ENCODE measurements at places on chromosomes 4 and X.
A peak's percentile ranks its signal among the peaks of the same experiment; 100 is the strongest.

DNA sequence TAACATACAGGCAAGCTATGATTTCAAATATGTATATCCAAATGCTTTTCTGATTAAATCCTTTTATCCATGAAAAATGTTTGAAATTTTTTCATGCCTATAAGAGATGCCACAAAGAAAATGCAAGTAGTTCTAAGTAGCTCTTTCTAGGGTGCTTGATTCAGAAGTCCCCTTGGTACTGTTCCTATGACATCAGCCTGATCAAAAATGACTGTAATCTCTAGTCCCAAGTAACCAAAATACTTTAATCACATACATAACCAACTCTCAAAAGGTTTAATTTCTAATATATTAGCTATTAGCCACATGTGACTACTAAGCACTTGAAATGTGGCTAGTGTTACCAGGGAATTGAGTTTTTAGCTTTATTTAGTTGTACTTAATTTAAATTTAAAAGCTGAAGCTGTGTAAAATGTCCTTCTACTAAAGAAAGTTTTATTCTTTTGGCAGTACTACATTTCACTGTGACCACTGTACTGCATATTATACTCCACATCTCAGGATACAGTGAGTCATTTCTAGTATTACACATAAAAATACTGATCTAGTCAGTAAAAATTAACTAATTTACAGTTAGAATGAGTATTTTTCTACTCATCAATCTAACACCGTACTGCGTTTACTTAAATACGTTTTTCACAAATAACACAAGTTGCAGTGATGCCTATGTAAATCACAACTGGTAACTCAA, 33.9 kb downstream of the FBXW7 start:
- DNase-seq, result peak; percentile 33

DNA sequence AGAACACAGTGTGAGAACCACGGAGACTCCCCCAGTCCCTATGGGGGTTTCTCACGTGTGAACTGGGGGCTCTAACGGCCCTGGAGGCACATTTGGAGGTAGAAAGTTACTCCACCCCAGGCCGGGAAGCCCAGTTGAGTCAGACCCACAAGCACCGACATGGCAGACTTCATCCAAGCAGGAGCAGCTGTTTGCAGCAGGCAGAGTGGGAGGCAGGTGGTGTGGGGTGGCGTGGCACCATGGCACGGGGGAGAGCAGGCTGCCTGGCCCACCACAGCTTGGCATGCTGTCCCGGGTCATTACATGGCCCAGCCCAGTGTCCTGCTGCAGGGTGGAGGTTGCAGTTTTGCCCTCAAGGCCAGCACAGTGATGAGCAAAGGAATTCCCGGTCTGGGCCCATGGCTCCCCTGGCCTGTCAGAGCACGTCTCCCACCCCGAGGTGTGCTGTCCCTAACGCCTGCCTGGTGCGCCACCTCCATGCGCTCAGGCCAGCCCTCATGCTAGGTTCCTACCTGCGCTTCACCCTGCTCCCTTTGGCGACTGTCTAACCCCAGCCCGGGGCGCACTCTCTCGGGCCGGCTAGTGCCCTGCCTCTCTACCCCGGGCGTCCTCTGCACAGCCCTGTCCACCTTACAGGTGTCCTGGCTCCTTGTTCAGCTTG, 90.6 kb upstream of the AFAP1 start:
- no peak for DNase-seq

DNA sequence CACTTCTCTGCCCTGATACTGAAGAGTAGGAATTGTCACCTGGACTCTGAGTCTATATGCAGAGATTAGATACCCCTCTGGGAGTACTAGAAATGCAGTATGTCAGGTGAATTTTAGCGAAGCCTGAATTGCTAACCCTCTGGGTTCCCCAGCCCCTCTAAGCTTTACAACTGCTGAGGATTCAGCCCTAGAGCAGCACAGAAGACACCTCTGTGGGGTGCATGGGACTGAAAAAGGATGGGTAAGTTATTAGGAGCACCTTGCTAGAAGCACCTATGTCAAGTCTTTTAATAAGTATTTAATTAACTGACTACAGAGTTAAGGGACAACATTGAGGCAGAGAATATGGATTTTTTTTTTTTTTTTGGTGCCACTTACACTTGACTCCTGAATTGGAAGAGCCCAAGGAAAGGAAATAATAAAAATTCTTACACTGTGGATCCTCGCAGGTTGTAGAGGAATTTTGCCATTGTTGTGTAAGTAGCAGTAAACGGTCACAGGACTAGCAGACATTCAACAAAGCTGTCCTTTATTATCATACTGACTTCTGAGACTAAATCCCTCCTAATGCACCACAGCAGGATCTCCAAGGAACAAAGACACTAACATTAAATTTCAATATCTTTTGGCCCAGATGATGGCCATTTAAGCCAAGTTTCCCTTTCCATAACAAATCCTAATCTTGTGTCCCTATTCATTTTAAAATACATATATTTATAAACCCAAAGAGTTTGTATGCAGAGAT, 253.2 kb downstream of the ANKRD50 start:
- no peak for DNase-seq

GRCh38 chrX:123740536-123740935, 7.7 kb upstream of the THOC2 start:
- no peak for DNase-seq

DNA sequence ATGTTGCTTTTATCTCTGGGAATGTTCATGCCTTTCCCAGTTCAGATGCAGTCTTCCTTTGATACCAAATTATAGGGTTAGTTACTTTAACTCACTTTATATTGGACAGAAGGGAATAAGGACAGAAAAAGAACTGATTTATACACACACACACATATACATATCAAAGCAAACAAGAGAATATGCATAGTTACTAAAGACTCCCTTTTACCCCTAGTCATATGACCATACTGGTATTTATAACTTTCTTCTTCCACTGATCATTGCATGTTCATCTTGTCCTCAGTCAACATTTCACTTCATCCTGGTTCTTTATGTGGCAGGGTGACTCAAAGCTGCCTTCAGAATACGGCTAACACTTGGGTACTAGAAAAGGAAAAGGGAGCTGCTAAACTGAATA, 120.4 kb downstream of the PARM1 start:
- DNase-seq, result no peak

DNA sequence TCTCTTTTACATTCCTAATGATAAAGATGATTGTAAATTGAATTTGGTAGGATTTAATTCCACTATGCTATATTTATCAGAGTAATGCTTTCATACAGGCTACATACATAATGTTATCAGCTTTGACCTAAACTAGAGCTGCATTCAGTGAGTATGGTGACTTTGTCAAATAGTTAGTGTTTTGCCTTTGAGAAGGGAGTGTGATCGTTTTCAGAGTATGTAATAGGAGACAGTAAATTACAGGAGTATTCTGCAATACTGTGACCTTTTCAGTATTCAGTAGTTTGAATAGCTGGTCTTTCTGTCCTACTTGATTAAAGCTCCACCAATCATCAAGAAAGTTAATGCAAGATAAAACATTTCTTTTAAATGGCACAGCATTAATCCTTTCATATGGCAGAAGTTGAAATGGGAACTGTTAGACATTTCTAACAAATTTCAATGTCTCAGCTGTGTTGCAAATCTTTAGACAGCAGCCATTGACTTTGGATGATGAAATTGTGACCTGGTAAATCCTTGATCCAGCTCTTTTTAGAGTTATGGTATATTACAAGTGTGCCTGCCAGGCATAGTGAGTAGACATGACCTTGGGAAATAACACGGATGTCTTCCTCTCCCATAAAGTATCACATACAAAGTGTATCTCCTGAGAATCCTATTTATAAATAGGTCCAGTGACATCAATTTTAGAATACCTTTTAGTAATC, 455.3 kb downstream of the KCTD8 start:
- no peak for DNase-seq

- peak; percentile 37 for DNase-seq
These were observed 142.3 kb upstream of the SLIT2 start for GRCh38 chr4:20109391-20109790.

GRCh38 chr4:80685214-80685613, 345.3 kb upstream of the BMP3 start:
- DNase-seq, result no peak

GRCh38 chr4:82691431-82691830, 107.2 kb downstream of the SCD5 start:
- DNase-seq, result no peak

DNA sequence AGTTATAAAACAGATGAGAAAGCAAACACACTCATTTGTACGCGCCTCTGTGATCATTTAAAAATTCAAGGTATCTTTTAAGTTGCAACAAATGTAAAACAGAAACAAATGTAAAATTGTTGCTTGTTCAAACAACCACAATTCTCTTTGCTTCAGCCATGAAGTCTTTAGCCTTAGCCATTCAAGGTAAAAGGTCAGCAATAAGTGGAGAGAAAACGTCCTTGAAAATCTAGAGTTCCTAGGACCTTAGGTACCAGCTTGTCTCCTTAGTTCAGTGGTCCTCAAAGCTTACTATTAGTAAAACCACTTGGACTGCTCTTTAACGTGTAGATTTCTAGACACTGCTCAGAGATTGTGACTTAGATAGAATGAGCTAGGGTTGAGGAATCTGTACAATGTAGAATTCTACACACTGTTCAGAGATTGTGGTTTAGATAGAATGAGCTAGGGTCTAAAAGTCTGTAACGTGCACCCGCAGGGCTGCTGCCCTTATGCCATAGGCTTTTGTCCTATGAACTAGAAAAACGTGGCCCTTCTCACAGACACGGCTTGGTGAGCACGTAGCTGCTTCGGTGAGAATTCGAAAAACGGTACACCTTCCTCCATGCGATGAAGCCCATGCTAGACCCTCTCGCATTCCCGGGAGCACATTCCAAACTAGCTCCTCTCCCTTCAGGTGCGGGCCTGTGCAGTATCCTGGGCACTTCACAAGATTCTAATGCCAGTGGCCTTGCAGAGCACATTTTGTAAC, 1.7 kb downstream of the PLAC8 start:
- no peak for DNase-seq

DNA sequence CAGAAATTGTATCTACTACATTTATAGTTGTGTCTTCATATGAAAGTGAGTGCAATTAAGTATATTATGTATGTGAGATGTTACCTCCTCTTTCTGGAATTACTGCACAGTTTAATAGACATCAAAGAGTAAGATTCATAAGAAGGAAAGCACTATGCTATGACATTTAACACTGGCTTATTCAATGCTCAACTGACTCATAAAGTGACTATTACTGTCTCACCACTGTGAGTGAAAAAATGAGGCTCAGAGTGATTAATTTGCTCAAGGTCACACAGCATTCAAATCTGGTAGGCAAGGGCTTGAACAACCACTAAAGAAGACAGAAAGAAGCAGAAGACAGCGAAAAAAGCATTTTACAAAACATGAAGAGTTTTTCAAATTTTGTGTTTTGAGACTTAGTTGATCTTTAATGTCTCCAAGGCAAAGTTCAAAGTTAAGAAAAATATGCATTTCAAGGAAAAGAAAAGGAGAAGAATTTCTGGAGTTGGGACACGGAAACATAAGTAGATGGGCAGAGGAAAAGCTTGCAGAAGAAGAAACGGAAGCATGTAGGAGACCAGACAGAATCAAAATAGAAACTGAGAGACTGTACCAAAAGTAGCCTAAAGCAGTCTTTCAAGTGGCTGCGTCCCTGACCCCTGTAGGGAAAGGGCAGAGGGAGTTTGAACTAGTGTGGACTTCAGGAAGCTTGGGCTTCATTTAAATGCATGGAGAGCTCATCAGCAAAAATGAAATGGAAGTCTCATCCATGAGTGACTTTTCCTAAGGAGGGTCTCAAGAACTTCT, 66.3 kb downstream of the KCNIP4 start:
- peak; percentile 50 for DNase-seq

DNA sequence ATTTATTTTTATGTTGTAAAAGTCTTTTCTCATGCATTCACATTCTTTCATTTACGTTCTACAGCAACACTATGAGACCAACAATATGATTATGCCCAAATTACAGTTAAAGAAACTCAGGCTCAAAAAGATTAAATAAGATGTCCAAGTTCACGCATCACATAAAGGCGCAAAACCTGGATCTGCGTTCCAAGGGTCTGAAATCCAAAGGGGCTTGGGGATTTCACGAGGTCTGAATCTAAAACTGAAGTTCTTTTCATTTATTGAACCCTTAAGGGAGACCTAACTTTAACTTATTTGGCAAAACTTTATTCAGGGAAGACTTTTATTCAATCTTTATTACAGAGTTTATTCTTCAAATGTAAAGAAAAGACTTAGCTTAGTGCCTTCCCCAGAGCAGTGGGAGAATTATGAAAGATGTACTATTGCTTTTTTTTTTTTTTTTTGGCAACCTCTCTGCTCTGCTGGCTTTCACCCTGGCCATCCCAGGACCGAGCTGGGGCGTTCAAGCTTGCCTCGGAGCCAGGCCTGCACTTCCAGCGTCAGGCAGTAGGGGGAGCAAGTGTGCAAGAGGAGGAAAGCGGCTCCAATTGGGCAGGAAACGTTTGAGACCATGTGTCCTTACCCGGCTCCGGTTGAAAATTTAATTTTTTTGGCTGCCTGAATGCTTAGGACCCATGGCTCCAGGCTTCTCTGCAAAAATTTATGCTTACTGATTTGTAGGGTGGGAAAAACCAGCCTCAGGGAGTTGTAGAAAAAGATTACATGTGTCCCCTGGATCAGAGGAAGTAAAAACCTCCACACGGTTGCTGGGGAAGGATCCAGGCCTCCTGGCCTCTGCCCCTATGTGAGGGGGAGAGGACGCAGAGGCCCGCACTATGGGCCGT, 344.3 kb upstream of the KLF3 start:
- peak; percentile 98 for DNase-seq

DNA sequence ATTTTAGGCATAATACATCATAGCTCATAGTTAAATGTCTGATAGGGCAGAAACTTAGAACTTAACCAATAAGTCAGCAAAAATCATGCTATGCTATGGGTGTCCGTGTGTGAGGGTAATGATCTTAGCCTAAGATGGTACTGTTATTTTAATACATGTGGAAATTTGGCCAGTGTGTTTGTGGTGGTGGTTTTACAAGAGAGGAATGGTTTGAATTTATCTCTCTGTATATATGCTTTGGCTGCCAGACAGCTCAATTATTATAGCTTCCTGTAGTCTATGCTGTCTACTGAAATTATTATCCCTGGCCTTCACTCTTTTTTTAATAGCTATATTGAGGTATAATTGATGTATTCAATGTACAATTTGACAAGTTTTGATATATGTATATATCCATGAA, 21.3 kb downstream of the ZNF330 start:
- no peak for DNase-seq

DNA sequence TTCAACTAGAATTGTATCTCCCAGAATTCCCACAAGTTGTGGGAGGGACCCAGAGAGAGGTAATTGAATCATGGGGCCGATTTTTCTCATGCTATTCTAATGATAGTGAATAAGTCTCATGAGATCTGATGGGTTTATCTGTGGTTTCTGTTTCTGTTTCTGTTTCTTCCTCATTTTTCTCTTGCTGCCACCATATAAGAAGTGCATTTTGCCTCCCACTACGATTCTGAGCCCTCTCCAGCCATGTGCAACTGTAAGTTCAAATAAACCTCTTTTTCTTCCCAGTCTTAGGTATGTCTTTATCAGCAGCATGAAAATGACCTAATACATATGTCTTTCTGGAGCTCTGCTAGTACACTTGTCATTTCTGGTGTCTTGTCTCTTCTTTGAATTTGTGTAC, 22.1 kb upstream of the OR13H1 start:
- no peak for DNase-seq

GRCh38 chr4:20044966-20045365, 206.7 kb upstream of the SLIT2 start:
- no peak for DNase-seq

All from cardiac fibroblast (primary cell).